Umbilical cord (tissue), 2 donors: ENCODE measurements at places on chromosomes 1 and 21.
A peak's percentile ranks its signal among the peaks of the same experiment; 100 is the strongest.

GRCh38 chr1:22048351-22049192 lies 3.9 kb upstream of the CDC42 start:
- no peak for DNase-seq

DNA sequence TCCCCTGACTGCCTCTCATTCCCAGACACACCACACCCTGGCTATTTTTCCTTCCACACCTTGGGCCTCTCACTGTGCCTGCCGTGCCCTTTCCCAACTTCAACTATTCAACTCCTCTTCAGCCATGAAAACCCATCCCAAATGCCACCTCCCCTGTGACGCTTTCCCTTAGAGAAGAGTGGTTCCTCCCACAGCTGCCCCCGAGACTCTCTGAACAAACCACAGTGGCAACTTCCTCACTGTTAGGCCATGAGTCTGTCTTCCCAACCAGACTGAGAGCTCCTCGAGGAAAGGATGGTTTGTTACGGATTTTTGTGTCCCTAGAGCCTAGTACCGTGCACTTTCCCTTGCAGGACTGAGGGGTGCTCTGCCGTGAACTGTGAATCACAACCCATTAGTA lies 59.2 kb downstream of the LRRN2 start:
- DNase-seq = no peak

DNA sequence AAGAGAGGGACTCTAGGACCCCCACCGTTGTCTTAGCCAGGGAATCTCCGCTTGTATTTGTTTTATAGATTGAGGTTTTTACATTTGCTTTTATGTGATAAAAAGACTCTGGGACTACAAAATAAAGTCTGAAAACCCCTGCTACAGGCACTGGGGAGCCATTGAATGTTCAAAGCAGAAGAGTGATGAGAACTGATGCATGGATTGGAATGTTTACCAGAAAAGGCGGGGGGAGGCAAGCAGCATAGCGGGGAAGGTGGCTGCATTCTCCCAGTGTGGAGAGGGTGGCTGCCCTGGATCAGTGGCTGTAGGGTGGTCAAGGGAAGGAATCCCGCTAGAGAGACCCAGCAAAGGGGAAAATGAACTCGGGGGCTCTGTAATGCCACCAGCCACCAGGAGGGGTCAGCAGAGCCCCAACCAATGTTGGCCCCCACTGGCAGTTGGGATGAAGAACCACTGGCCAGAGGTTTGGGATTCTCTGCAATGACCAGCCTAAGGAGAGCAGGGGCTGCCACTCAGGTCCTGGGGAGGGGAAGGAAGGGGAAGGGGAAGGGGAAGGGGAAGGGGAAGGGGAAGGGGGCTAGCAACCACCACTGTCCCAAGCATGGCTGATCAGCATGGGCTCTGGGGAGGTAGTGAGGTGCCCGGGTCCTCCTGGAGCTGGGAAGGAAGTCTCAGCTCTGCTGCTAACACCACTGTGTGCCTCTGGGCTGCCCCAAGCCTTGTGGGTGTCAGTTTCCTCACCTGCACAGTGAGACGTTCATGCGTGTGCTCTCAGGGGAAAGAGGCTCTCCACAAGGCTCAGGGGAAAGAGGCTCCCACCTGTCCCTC lies 19.2 kb upstream of the PEF1 start:
- peak; percentile 56 for DNase-seq

DNA sequence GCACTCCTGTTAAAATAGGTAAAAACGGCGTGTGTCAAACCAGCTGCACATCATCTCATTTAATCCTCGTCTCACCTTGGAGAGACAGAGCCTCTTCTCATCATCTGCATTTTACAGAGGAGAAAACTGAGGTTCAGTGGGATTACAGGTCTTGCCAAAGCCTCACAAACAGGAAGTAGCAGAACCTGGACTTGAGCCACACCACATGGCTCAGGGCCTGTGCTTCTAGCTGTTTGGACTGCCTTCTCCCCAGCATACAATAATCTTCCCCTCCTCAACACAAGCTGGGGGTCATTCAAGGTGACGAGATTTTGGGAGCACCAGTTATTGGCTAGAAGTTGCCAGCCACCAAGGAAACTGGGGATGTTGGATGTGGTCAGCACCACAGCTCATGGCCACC lies 167.9 kb upstream of the ZC3H12A start:
- DNase-seq = no peak

- DNase-seq = no peak
Measured at GRCh38 chr1:115068826-115069585, 20.3 kb downstream of the TSPAN2 start.

DNA sequence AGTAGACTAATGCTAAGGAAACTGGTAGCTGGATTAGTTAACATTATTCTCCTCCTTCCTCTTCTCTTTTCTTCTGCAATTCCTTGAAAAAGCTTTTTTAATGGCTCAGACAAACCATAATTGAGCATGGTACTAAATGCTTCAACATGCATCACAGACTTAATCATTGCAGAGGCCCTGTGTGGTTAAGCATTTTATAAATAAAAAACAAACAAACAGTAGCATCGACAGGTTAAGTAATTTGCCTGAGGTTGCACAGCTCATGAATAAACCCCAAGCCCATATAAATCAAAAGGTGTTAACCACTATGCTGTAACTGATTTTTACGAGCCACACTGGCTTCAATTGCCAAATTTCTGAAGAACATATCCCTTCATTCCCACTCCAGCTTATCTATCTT lies 462.1 kb downstream of the LMO4 start:
- DNase-seq = no peak

DNA sequence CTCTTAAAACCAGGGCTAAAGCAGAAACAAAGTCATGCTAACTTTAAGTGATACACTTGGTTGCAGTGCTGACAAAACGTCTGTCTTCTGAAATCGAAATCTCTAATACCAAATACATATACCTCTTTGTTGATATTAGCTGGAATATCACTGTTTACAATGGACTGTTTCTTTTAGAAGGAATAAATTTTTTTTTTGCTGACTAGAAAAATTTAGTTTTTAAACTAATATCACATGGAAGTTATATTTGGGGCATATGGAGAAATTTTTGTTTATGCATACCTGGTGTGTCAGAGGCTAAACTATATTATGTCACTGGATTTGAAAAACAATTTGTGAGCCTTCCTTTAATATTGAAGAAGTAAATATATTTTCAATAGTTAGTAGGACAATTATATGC lies 39.1 kb downstream of the USP25 start:
- DNase-seq = no peak

GRCh38 chr1:154176337-154176736 lies 15.6 kb downstream of the TPM3 start:
- DNase-seq = peak; percentile 89

- DNase-seq = peak; percentile 47
Measured at GRCh38 chr1:168585191-168585590, 8.8 kb downstream of the XCL1 start.

DNA sequence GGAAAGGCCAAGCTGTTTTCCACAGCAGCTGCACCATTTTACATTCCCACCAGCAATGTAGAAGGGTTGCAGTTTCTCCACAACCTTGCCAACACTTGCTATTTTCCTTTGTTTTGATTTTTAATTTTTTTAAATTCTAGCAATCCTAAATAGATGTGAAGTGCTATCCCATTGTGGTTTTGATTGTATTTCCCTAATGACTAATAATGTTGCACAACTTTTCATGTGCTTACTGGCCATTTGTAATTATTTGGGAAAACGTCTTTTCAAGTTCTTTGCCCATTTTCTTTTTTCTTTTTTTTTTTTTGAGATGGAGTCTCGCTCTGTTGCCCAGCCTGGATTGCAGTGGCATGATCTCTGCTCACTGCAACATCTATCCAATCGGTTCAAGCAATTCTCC lies 53.9 kb downstream of the VCAM1 start:
- DNase-seq = no peak

DNA sequence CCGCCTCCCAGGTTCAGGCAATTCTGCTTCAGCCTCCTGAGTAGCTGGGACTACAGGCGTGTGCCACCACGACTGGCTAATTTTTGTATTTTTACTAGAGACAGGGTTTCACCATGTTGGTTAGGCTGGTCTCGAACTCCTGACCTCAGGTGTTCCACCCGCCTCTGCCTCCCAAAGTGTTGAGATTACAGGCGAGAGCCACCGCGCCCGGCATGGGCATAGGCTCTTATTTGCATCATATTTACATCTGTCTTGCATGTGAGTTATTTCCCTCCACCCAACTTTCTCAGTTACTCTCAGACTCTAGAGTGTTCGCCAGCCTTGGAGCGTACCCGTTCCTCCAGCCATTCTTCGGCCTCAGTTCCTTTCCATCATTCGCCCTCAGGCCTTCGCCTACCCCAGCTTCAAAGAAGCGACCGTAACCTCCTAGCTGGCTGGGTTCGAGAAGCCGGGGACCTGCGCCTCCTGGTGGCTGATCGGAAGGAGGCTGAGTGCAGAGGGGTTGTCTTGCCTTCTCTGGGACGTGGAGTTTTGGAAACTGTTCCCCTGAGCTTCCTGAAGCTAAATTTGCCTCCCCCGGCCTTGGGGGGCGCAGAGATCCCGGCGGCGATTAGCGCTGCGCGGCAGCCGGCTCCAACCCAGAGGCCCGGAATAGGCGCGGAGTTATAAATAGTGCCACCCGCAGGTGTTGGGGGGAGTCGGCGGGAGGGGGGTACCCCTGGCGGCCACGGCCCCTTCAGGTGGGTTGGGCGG lies 3.6 kb upstream of the ZBTB7B start:
- DNase-seq = peak; percentile 84

GRCh38 chr1:208007319-208007937 lies 96.5 kb upstream of the CD34 start:
- DNase-seq = peak; percentile 43

GRCh38 chr1:230498704-230499103 lies 72.6 kb upstream of the PGBD5 start:
- DNase-seq = no peak

DNA sequence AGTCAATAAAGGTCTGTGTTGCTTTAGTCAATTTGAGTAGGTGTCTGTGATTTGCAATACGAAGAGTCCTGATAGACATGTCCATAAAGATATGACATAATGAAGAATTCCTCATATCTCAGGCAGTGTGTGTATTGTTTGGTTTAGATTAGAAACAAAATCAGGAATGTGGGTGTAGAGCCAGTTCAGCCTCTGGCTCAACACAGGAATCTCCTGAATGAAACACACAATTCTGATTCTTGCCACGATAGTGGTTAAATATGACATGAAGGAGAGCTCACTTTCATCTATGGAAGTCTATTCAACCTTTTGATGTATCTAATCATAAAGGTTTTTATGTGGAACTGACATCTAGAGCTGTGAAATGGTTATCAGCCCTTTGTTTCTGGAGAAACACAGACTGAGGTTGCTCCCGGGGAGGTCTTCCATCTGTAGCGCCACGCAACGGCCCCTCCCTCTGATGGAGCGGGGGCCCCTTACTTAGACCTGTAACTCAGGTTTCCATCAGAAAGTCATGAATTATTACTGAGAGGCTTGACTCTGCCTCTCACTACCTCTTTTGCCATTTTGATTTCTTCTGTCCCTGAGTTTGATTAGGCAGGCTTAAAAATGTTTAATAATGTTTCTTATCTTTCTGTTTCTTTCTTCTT lies 19.5 kb downstream of the TSPAN2 start:
- DNase-seq = peak; percentile 28

DNA sequence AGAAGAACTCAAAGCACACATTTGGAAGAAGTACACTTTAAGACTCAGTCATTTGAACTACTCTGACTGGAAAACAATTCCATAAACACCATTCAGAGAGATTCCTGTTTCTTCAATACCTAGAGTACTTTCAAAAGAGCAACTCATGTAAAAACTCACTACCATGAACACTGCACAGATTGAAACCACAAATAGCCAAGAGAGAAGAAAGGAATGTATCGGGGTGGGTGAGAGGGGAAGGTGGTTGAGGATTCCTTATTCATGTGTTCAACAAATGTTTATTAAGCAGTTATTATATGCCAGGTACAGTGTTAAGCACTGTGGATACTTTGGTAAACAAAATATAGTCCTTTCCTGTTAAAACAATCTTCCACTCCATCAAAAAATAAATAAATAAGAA lies 64.7 kb downstream of the NRIP1 start:
- no peak for DNase-seq

DNA sequence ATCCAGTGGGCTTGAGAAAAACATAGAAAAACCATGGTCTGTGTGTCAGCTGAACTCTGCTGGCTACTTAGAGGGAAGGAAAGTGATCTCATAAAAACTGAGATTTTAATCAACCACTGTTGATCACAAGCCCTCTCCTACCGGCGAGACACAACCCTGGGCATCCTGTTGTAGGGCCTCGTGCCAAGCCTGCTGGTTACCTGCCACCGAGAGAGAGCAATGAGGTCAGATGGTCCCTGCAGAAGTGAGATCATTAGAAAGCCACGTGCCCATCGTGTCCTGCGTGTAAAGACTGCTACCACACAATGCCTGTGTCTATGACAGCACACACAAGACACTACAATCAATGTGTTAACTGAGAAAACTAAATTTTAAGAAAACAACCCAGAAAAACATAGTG lies 41.7 kb upstream of the GPR153 start:
- DNase-seq = no peak

GRCh38 chr1:153688276-153688675 lies 9.8 kb downstream of the NPR1 start:
- no peak for DNase-seq

DNA sequence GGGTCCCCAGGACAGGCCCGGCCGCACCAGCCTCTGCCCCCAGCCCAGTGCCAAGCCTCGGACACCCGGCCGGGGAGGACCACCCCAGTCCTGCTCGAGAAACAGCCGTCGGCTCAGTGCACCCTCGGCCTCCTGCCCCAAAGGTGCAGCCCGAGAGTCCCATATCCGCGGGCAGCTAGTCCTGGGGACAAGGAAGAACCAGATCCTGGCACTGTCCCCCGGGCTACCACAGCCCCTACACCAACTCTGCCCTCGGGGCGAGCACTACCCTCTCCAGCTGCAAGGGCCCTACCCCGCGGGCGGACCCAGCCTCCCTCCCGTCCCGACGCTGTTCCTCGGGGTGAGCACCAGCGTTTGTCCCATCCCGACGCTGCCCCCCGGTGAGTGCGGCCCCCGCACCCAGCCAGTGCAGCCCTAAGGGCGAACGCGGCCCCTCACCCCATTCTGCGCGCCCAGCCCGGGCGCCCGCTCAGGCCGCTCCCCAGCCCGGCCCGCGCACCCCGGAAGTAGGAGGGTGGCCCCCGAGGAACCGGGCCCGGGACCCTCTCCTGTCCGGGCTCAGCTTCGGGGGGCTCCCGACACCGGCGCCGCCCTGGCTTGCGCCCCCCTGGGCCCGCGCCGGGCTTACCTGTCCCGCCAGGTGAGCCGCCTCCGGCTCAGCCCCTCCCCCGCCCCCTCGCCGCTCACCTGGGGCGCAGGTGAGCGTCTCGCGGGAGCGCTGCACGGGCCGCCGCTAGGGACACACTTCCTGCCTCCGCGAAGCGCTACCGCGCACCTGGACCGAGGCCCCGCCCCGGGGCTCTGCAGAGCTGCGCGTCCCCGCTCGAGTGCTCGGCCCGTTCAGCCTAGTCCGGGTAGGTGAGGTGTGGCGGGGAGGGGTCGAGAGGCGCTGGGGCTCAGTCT lies at the start of gene KDF1:
Gene KDF1, minus strand, starts transcription at position 747 of the 903 bp plus-strand sequence. CDS start 8,088 bp downstream, outside the sequence.
- DNase-seq = peak; percentile 38

- no peak for DNase-seq
Measured at GRCh38 chr1:109759513-109760334, 4.0 kb downstream of the EPS8L3 start.

DNA sequence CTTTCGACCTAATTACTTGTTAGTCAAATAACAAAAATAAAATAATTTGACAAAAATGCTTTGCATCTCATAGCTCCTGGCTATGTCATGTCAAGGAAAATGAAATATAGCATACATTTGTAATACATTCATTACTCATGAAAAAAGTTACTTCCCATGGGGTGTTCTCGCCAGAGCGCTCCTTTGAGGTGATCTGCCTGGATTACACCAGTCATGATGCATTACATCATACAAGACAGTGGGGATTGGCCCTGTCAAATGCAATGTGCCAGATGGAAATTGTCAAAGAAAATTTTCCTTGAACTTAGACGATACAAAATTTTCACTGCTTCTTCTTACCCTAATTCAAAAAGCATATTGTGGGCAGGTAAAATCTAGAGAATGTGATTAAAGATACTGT lies 215.6 kb upstream of the B3GALT2 start:
- peak; percentile 47 for DNase-seq
